ENCODE measurements at places on chromosomes 12 and 14.

GRCh38 chr12:113577464-113578129, 105.9 kb upstream of the LHX5 start:
- DNase-seq = no peak

GRCh38 chr14:96191841-96192462, 12.7 kb upstream of the BDKRB2 start:
- no peak for DNase-seq

DNA sequence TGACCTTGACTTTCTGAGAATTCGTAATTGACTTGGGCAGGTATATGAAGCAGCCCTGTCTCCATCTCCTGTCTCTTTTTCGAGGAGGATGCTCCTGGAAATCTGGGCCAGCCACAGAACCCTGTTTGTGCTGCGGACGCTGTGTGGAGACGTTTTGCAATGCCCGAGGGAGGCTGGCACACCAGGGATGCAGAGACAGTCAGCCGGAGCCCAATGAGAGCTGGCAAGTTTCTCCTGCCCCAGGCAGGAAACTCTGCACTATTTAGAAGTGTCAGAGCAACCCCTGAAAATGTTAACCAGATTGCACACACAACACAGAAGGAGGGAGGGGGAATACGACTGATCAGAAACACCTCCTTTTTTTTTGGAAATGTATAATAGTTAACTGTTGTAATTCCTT, 103.2 kb upstream of the DYRK2 start:
- DNase-seq = no peak

GRCh38 chr14:85475113-85475512, 54.8 kb upstream of the FLRT2 start:
- DNase-seq = no peak

DNA sequence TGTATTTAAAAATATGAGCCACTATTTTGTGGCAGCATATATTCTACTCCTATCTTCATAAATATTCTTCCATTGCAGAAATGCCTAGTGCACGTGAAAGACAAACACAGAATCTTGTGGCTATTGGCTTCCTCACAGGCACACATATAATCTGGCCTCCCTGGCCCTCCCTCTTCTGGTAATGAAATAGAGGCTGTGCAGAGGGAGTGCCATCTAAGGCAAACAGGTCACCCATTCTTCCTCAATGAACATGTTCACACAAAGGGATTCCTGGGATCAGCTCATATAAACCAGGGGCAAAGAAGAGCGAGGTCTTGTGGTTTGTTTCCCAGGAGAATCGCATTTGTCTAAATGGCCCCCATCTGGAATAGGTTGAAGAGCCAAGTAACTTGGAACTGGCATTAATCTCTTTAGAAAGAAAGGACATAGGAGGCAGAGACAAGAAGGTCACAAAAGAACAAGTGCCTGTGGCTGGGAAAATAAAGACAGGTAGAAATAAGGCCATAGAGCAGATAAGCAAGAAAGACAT, 171.6 kb upstream of the PTPRQ start:
- no peak for DNase-seq

Data from activated naive CD4-positive, alpha-beta T cell (primary cell).